Large intestine (tissue), 12 donors: ENCODE measurements at places on chromosomes 4 and X.

GRCh38 chr4:92270908-92271307, 32.9 kb upstream of the GRID2 start:
- DNase-seq: no peak

- DNase-seq: no peak
These were observed 60.6 kb downstream of the CD99L2 start for GRCh38 chrX:150837845-150838244.

DNA sequence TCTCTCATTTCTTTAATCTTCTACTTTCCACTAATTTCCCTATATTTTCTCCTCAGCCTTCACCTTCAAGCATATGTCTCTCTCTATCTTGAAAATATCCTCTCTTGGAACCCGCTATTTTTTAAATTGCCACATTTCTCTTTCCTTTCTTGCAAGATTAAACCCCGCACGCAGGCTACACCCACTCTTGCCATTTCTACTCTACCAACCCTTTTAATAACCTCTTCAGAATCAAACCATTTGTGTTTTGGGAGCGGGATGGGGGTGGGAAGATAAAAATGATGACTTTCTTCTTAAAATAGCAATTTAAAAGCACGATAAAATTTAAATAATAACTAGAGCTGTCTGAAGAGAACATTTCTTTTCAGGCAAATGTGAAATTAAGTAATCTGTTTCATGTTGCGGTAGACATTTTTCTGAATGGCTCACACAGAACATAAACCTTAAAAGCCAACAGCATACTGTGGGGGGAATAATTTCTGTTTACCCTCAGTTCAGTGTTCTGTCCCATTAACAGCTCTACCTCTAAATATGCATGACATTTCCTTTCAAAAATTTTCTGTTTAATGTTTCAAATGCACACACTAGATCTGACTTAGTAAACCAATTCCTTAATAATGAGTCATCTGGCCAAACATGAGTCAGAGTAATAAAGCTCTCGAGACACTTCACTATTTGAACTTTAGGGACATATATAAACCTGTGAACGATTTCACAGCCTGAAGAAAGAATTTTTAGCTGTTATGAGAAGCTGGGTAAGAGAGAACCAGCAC, 20.5 kb downstream of the ARSJ start:
- peak; percentile 77 for DNase-seq

GRCh38 chrX:73922856-73923455, 360.0 kb downstream of the CHIC1 start:
- no peak for DNase-seq

DNA sequence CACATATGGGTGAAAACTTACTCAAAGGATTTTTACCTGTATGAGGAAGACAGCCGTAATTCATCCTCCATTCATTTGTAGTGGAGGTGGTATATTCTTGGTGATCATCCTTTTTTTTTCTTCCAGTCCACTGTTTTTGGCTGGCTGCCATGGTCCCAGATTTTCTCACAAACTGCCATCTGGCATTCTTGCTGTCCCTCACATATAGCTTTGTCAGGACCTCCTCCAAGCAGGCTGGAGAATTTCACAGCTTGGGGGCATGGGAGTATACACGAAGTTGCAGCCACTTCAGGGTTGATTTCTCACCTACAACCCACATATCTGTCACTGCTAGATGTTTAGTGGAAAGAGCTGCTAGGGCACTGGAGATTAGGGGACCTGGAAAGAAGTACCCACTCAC, 401.0 kb downstream of the IL1RAPL1 start:
- no peak for DNase-seq

GRCh38 chrX:152025656-152026440, 51.4 kb upstream of the GABRE start:
- no peak for DNase-seq

DNA sequence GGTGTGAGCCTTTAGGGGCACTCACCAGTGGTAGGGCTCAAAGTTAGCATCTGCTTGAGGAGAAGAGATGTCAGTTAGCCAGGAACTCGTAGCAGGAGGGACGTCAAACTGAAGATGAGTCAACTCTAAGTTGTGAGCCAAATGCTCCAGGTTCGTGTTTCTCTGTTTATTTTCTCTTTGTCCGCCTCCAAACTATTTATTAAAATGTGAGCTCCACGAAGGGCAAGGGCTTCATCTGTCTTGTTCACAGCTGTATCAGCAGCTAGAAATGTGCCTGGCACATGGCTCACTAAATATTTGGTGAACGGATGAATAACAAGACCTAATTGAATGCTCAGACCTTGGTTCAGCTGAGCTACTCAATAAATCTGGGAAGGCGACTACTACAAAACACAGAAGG, 248.9 kb downstream of the BCOR start:
- DNase-seq: no peak

- no peak for DNase-seq
These were observed 103.9 kb downstream of the SYTL5 start for GRCh38 chrX:38110231-38110630.

GRCh38 chrX:118353081-118353850, 7.4 kb downstream of the WDR44 start:
- DNase-seq: no peak

- DNase-seq: no peak
These were observed 177.2 kb downstream of the AMELX start for GRCh38 chrX:11470250-11470974.

DNA sequence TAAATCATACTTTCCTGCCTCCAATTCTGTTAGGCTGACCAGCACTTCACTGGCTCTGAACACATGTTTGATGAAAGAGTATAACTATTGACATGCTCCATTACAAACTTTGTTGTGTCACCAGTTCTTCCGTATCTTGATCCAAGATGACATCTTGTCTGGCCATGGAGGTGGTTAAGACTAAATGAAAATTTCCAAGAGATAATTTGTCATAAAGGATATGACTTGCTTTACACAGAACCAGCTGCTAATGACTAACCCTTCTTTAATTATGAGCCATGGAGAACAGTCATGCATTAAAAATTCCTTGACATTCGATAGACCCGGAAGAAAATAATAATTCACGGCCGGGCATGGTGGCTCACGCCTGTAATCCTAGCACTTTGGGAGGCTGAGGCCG, 17.7 kb upstream of the N4BP2 start:
- no peak for DNase-seq

DNA sequence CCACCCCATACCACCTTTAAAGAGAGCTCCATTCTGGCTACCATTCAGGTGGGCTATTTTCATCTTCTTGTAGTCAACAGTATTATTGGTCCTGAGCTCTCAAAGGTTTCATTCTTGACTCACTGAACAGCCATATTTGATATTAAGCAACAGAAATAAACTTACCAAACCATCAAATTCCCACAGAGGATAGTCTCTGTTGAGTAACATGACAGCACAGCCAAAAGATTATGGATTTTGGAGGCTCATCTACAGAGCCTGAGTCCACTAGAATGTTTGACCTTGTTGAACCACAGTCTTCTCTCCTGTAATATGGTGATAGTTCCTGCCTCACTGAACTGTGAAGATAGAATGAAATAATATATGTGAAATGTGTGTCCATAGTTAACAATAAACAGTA, 276.3 kb upstream of the LDB2 start:
- no peak for DNase-seq

DNA sequence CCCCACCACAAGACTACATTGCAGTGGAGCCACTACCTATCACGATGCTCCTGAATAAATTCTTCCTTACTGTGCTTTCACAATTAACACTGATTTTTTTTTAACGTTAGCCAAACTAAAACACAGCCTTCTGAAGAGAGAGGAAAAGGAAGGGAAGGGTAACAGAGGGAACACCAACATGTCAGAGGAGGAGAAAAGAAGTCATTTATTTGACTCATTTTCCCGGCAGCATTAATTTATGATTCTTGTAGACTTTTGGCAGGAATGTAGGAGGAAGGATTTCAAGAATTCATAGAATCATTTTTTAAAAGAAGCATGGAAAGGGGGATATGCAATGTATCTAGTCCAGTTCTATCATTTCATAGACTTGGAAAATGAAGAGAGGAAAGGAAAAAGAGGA, 74.3 kb upstream of the IQCM start:
- DNase-seq: no peak

DNA sequence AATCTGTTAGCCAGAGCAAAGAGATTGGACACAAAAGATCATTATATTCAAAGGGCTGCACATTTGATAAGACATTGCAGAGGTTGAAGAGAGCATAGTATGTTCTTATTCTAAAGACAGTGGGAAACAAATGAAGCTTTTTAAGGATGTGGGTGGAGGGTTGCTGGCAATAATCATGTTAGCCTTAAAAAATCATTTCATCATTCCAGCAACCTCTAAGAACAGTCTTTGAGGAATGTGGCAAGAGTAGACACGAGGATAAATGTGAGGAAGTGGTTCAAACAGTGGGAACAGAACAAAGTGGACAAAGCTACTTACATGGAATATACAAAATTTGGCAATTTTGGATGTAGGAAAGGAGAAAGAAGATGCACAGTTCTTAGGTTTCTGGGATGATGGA, 167.3 kb upstream of the SPRY1 start:
- no peak for DNase-seq

DNA sequence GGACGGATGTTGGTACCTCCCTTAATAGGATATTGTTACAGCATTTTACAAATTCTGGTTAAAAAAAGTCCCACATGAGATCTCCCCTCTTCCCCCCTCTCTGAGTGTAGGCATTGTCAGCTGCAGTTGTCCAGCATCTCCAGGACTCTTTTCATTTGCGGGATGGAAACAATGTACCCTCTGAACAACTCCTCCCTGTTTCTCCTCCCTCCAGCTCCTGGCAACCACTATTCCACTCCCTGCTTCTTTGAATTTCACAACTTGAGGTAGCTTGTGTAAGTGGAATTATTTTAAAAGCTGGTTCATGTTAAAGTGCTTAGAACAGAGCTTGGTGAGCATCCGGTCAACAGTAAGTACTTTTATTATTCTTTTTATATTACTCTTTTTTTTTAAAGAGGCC, 69.8 kb downstream of the TBL1X start:
- DNase-seq: no peak

DNA sequence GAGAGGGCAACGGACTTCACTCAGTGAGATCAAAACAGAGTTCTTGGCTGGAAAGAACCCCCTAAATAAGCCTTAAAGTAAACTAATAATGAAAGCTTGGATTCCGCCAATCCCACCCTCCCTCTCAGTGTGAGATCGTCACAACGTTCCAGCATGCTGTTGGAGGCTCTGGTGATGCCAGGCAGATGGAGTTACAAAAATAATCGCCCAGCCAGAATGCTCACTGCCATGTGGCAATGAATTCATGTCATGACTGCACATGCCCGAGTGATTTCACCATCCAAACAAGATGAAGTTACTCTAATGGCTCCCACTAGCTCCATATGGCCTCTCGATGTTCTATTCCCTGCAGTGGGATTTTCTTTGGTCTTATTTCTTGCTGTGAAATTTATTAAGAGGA, 248.0 kb downstream of the SPATA18 start:
- DNase-seq: no peak

DNA sequence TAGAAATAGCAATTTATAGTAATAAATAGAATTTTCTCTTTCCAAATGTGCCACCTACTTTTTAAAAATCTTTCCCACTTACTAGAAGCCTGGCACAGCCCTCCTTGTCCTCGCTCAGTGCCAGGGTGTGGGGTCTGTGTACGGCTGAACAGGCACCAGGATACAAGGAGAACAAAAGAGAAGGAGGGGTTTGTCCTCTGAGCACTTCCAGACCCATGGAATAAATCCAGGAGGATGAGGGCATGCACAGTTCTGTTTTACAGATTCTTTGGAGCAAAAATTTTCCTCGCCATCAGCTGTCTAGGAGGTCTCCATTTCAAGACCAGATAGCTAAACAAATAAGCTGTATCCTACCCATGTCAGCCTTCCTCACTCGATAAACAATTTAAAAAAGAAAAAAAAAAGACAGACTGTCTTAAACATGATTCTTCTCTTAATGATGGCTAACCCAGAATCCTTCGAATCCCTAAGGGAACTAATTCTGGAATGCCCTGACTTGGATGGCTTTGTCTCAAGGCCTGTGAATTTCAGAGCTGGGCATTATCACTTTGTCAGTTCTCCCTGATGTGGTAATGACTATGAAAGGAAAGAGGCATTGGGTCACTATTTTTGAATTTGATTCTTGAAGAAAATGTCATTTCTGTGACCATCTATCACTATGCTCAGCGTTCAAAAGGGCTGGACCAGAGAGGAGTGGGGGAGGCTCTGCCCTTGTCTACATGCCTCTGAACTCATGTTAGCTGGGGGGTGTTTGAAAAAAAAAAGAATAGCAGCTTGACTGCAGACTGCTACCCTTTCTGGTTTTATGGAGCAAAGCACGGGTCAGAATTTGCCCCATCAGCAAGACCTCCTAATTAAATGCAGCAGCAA, 151.0 kb downstream of the DCTD start:
- no peak for DNase-seq

GRCh38 chr4:80053140-80053910, 19.7 kb downstream of the ANTXR2 start:
- no peak for DNase-seq

GRCh38 chr4:186191200-186192065, at the start of gene CYP4V2:
TSS of gene CYP4V2 (plus strand) at chr4:186191567. CDS start at chr4:186191824, 257 bp downstream.
- DNase-seq: peak; percentile 95

DNA sequence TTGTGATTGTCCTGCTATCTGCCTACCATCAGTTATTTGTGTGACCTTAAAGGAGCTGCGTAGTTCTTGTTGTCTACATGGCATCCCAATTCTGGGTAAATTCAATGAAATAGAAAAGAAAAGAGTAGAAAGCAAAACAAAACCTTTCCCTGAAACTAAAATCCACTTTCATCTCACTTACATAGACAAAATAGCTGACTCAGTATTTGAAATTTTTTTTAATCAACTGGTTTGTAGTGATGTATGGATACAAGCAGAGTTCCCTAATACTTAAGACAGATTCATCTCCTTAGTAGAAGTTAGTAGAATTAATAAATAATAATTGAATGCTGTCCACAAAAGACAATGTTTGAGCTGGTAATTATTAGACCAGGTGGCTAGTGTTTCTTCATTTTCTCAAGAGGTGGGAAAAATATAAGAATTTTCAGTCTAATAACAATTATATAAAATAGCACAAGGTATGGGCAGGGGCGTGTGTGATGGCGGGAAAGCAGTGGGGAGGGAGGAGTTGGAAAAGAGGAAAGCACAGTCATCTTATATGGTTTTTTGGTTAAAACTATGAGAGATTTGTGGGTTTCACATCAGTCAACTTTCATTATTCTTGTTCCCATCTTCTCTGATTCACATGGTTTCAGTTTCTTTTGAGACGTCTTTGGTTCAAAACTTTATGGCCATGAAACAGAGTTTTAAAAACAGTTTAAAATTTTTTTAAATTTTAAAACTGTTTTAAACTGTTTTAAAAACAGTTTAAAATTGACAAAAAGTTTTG, 275.2 kb downstream of the SPRY1 start:
- no peak for DNase-seq
